ENCODE measurements at places on chromosomes 12 and 14. TPM values are rescaled to one million over a fixed set of nuclear protein-coding genes. Genes with fewer than 3 reads are reported as not detected.

Gene KCNC2
- 0.22 TPM for total RNA-seq

Gene ARHGAP9
- 3.6 TPM for total RNA-seq

Gene PPP4R4
- 0.09 TPM for total RNA-seq

Gene CLBA1
- total RNA-seq: 5.1 TPM

Gene GDF3
- total RNA-seq: not detected

Gene PTHLH
- 2.5 TPM for total RNA-seq

Gene BIN2
- 1.8 TPM for total RNA-seq
